DMS79 treated with DMSO at 0.1 percent for 48 hours (cell line): ENCODE measurements at places on chromosomes 1 and 21.

- no peak for DNase-seq
Observed at GRCh38 chr1:38308780-38309179, 262.2 kb upstream of the POU3F1 start.

DNA sequence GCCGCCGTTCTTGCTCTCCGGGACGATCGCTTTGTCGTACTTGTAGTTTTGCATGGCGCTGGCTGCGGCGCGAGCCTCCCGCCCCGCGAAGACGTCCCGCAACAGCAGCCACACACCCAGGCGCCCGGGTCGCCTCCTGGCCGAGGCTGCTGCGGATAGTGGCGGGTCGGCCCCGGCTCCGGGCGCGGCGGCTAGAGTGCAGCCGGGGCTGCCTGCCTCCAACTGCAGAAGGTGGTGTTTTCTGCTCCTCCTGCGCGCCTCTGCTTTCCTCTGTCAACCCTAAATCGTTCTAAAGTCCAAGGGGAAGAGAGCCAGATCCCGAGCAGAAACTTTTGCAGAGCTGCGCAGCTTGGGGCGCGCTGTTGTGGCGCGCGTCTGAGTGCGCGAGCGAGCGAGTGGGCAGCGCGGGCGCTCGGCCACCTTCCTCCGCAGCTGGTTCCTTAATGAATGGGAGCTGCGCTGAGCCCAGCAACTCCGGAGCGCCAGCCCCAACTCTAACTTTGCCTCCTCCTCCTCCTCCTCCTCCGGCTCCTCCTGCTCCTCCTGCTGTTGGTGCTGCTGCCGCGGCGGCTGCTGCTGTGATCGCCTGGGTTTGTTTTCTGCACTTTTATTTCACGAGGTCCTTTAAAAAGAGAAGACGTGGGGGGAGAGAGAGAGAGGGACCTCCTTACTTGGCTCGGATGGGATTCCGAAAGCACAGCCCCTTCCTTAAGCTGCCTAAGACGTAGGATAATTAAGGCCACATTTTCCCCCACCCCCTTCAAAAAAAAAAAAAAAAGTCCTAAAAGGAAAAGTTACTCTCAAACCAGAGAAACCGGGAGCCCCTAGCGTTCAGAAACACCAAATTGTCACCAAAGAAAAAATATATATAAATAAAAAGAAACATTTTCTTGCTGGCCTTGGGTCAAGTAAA is at the start of gene PLPP3:
Gene PLPP3 (minus strand): TSS at position 601 of the 913 bp plus-strand sequence. CDS start 547 bp downstream, at position 54.
- DNase-seq: peak; percentile 65

GRCh38 chr1:13968361-13968760 is 268.4 kb downstream of the PRDM2 start:
- no peak for DNase-seq

GRCh38 chr1:84086189-84086588 is 57.9 kb upstream of the PRKACB start:
- DNase-seq: no peak

- no peak for DNase-seq
Observed at GRCh38 chr1:67414574-67414973, 15.6 kb downstream of the SERBP1 start.

DNA sequence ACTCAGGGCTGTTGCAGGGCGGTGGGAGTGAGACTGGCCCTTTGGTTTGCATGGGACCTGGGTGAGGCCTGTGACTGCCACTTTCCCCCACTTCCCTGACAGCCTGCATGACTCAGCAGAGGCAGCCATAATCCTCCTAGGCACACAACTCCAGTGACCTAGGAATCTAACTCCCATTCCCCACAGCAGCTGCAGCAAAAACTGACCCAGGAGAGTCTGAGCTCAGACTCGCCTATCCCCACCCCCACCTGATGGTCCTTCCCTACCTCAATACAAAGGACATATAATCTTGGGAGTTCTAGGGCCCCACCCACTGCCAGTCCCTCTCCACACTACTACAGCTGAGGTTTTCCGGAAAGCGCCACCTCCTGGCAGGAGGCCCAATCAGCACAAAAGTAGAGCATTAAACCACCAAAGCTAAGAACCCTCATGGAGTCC is 26.7 kb downstream of the NDC1 start:
- no peak for DNase-seq

DNA sequence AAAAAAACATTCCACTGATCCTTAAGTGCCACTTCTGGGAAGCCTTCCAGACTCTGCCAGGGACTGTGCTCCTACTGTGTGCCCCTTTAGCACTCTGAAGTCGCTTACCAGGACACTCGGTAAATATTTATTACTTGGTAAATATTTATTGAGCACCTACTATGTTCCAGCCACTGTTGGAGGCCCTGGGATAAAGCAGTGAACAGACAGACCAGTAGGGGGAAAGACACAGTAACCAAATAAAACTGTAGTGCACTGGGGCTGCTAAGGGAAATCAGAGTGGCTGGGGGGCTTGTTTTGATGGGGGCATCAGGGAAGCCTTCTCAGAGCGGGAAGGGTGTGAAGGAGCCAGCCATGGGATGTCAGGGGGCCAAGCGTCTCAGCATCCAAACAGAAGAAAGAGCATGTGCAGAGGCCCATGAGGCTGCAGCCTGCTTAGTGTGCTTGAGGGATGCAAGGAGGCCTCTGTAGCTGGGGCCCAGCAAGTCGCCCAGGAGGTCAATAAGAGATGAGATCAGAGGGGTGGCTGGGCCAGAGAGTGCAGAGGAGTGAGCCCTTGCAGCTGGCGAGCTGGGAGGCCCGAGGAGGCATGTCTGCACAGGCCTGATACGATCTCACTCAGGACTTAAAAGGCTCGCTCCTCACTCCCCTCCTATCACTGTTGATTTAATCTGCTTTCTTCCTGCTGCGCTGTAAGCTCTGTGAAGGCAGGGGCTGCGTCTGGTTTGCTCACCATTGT is 28.6 kb downstream of the KAZN start:
- DNase-seq: peak; percentile 42

DNA sequence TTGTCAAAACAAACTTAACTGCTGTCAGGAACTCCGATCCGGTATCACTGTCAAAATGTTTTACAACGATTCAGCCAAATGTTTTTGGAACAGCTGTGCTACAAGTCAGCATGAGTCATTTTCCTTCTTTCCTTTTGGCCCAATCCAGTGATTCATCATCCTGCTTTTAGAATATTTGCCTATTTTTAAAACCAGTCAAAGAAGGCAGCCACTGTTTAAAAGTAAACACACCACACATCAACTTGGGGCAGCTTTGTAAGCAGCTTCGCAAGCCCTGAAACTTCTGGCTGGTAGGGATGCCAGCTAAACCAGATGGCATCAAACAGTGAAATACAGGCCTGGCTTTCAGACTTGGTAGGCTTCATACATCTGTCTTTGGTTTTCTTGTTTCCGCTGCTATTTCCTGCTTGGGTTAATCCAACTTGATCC is 14.9 kb downstream of the MAP3K7CL start:
- DNase-seq: no peak

DNA sequence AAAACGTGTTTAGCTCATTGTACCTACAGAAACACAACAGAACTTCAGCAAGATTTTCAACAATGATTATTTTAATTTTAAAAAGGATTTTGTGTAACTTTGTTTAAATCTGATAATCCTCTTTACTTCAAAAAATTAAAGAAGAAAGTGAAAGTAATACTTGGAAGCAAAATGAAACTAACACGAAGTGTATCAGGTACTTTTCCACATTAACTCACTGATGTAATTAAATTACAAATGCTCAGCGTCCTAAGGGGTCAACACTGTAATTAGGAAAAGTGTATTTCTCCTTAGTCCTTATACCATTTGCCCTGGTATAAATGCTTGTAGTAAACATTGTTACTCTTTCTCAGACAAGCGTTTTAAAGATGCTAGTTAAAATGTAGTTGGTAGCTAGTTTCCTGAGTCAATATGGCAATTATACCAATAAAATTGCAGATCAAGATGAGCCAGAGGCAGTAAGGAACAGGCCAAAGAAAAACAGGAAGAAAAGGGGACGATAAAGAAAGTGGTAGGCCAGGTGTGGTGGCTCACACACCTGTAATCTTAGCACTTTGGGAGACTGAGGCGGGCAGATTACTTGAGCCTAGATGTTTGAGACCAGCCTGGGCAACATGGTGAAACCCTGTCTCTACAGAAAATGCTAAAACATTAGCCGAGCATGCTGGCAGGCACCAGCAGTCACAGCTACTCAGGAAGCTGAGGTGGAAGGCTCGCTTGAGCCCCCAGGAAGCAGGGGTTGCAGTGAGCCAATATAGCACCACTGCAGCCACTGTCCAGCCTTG is 553.0 kb downstream of the SMYD3 start:
- no peak for DNase-seq

DNA sequence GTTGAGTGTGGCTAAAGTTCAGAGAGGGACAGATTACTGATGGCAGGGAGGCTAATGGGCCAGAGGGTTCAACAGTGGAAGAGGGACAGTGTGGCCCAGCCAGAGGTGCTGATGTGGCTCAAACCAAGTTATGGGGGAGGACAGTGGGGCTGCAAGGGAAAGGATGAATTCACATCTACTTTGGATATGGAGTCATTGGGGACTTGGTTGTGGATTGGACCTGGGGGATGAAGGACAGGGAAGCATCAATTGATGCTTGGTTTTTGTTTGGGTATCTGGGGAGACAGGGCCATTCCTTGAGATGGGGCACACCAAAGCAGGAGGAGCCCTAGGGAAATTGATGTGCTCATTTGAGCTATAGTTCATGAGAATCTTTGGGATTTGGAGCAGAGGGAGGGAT is 23.3 kb downstream of the FOXO6 start:
- DNase-seq: no peak

DNA sequence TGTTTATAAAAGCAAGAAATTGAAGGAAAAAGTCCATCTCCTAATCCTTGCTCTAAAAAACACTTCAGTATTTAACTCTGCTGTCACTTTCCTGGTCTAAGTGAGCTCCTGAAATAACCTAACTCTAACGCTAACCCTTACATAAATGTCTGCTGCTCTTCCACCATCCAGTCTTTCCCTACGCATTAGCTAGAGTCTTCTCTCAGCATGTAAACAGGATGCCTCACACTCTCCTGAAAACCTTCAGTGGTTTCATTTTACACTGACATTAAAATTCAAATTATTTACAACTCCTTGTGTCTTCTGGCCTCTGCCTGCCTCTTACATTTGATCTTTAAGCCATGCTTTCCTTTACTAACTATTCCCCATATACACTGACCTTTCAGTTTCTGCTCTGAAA is 697.6 kb upstream of the CXADR start:
- no peak for DNase-seq

DNA sequence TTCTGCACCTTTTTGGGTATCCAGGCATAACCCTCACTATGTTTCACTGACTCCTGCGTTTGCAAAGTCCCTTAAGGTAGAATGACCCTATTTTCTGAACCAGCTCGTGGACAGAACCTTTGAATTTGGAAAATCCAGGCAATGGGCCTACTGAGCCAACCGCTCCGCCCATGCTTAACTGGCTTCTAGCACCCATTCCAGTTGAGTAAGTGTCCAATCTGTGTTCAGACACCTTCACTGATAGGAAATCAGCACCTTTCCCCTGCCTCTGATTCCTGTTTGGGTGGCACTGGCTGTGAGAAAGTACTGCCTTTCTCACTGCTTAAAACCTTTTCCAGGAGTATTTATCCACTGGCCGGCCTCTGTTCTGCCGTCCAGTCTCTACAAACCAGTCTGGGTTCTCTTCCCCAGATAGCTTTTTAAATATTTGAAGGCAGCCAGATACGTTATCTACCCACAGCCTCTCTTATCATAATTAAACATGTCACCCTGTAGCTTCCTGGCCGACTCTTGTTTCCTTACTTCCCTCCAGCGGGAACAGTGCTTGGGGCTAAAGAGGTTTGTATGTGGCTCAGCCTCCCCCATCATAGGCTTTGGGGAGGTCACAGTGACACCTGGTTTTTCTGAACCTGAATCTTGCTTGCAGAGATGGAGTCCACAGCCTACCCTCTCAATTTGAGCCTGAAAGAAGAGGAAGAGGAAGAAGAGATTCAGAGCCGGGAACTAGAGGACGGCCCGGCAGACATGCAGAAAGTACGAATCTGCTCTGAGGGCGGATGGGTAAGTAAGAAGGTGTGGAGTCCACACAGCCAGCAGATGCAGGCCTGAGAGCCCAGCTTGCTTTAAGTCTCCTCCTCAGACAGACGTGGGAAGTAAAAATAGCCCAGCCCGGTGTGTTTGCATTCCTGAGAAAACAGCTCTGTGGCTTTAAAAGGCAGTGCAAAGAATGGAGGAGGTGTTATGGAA is 1.3 kb downstream of the POGK start:
- no peak for DNase-seq

DNA sequence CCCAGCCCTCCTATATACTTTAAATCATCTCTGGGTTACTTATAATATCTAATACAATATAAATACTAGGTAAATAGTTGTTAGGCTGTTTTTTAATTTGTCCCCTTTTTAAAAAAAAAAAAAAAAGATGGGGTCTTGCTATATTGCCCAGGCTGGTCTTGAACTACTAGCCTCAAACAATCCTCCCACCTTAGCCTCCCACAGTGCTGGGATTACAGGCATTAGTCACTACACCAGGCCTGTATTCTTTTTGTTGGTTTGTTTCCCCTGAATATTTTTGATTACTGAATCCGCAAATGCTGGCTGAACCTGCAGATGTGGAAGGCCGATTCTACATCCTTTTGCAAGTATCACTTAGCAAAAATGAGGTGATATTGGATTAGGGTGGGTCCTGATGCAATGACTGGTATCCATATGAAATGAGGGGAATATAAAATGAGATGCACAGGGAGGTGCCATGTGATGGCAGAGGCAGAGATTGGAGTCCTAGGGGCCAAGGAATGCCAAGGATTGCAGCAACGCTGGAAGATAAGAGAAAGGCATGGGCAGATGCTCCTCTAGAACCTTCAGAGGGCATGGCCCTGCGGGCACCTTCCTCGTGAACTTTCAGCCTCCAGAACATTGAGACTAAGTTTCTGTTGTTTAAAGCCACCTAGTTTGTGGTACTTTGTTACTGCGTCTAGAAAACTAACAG is 58.8 kb downstream of the SSBP3 start:
- DNase-seq: no peak

DNA sequence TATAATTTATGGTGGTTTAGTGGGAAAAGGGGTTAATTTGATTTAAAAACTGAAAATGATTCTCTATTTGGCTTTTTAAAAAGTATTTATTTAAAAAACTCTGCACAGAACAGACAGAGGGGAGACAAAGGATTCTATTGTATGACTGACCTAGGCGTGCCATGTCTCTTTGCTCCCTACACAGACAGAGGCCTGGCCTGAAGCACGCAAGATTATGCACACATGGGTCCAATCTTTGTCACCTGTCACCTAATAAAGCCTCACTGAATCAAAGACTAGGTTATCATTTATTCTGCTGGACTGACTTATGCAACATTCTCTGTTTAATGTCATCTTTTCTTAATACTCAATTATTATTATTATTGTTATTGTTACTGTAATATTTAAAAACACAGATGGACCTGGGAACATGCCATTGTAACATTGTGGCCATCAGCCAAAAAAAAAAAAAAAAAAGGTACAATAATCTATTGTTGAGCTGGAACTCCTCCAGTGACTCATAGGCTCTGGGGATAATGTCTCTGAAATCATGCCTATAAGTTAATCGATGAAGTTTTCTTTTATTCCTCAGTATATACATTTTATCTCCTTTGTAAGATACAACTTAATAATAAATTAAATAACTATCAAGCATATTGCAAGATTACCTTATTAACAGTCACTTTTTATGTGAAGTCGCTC is 112.1 kb downstream of the RUNX1 start:
- DNase-seq: no peak

GRCh38 chr1:96922181-96922580 is 200.6 kb downstream of the PTBP2 start:
- no peak for DNase-seq

GRCh38 chr1:89466307-89466930 is 58.2 kb upstream of the LRRC8B start:
- DNase-seq: no peak
